ENCODE measurements at places on chromosomes 11 and 22.
A peak's percentile ranks its signal among the peaks of the same experiment; 100 is the strongest.

DNA sequence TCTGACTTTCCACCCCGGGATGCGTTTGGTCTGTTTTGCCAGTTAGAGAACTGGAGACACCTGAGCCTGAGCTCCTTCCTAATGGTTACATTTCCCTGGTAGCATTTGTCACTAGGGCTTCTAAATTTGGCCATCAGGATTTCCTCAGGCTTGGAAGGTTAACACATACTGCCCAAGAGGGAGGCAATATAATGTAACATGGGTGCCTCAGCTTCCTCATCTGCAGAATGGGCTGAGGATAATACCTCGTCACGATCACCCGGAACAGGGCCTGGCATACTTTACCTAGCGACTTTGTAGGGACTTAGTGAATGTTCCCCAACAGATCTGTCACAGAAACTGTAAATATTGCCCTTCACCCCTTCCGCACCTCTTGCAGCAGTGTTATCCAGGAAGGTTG, 11.3 kb downstream of the IL17RA start:
- no peak for DNase-seq

DNA sequence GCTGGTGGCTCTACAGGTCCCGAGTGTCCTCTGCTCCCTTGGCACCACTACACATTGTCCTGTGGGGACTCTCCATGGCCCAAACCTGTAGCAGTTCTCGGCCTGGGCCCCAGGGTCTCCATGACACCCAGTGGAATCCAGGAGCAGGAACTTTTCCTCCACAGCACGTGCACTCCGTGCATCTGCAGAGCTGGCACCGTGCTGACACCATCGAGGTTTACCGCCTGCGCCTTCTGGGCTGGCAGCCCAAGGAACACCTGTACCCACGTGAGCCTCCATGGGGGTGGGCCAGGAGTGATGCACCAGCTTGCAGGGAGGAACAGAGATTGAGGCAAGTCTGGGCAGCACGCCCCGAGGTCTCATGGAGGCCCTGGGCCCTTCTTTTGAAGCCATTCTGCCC, 25.2 kb downstream of the TSPAN32 start:
- no peak for DNase-seq

- peak; percentile 10 for DNase-seq
Measured at GRCh38 chr11:133163463-133164419, 368.6 kb downstream of the OPCML start.

- no peak for DNase-seq
Measured at GRCh38 chr22:19454156-19454555, 6.6 kb upstream of the C22orf39 start.

- peak; percentile 79 for DNase-seq
Measured at GRCh38 chr22:26416670-26417276, 12.3 kb upstream of the ASPHD2 start.

- no peak for DNase-seq
Measured at GRCh38 chr11:107665018-107665417, 46.8 kb downstream of the SLN start.

DNA sequence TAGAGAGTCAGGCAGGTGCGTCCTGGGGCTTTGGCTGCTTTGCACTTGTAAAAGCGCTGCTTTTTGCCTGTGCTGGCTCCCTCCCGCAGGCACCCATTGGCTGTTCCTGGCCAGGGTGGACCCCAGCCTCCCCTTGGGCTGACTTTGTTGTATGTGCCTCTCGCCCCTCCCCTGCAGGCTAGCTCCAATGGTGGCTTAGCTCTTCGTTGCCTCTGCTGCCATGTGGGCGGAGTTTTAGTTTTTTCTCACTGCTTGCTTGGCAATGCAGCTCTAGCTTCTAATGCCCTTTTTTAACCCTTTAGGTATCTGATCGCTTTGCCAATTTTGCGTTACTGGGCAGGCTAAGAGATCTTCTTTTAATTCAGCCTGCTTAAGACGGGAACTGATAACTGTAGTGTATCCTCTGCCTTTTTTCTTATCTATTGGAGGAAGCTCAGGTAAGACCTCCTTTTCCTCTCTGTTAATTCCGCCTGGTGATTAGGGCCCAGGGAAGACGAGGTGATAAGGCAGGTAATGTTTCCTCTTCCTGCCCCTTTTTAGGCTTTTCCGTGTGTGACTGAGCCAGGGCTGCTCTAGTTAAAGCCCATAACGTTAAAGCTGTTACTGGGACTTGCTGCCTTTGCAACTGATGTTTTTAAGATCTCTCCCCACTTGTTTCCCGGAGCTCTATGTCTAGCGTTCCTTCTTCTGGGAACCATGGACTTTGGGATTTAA, 11.7 kb upstream of the GLYATL1 start:
- no peak for DNase-seq

GRCh38 chr11:92224054-92224406, 588 bp upstream of the FAT3 start:
- DNase-seq: no peak

GRCh38 chr11:122168218-122168617, 52.2 kb upstream of the BLID start:
- no peak for DNase-seq

DNA sequence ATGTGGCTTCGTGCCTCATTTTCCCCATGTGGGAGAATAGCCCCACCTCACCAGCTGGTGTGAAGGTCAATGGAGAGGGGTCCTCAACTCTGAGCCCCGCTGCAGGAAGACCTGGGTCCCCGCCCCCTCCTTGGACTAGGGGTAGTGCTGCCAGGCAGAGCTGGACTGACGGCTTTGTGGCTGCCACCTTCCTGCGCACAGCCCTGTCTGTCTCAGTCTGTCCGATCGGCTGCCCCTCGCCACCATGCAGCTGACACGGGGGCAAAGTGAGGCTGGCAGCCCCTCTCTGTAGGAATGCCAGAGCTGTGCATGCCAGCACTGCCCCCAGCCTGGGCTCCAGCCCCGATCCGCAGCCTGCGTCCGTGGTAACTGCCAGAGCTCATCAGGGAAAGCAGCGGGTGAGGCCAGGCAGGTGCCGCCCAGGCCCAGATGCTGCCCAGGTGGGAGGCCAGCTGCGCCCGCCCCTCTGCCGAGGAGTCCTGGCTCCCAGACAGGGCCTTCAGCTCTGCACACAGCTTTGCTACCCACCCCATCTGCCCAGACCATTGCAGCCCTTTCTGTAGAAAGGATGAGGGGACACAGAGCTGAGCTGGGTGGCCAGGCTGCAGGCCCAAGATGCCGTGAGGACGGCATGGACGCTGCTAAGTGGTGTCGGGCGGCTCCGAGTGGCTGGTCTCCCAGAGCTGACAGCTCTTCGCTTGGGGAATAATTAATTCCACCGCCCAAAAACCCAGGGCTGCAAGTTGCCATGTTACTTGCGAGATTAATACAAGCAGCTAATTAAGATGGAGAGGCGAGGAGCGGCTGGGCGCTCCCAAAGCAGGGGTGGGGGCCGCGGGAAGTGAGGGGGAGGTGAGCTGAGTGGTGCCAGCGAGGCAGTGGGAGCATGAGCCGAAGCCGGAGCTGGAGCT, 19.5 kb upstream of the FLRT1 start:
- no peak for DNase-seq

- DNase-seq: no peak
Measured at GRCh38 chr11:69376155-69377028, 82.4 kb downstream of the MYEOV start.

- no peak for DNase-seq
Measured at GRCh38 chr11:134670247-134670782, 258.3 kb upstream of the B3GAT1 start.

DNA sequence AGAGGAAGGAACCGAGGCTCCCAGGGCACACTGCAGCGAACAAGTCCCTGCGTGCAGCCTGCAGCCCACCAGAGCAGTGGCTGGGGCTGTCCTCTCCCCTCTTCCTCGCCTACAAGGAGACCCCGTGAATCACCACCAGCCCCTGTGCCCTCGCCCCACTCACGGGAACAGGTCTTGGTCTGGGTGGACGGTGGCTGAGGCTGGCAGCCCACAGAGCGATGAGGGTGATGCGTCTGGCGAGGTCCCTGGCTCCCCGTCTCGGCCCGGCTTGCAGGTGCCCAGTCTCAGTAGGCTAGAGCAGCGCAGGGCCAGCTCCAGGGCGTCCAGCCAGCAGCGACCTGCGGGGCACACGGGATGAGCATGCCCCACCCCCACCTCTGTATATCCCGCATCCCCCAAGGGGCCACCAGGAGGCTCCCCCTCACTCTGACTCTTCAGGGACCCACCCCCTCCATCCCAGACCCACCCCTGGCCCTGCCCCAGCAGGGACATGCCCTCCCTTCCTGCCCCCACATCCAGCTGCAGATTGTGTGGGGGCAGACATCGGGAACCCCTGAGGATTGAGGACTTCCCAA, 50.5 kb upstream of the CARS1 start:
- no peak for DNase-seq

DNA sequence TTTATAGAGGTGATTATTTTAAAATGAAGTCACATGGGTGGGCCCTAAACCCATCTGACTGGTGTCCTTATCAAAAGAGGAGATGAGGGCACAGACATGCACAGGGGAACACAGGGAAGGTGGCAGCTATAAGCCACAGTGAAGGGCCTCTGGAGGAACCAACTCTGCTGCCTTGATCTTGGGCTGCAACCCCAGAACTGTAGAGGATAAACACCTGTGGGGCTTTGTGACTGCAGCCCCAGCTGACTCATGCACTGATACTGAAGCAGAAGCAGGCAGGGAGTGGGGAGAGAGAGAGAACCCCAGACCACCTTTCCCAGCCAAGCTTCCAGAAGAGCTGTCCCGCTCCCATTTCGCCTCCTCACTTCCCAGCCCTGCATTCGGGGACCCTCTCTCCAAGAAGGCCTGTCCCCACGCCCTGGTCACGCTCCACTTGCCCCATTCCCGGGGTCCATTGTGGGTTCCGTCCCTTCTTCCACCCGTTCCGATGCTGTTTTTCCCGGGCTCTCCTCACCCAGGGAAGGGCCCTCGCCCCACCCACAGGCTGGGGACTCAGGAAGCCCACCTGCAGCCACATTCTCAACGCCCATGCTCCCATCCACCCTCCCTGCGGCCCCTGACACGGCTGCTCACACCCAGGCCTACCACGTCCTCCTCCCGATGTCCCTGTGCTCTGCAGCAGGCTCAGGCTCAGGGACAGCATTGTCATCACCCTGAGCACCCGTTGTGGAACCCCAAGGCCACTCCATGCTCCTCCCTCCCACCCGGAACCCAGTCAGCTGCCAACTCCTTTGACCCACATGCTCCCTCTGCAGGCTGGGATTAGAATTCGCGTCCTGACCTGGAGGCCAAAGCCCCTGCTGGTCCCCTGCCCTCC, 90.8 kb upstream of the SHANK2 start:
- no peak for DNase-seq

DNA sequence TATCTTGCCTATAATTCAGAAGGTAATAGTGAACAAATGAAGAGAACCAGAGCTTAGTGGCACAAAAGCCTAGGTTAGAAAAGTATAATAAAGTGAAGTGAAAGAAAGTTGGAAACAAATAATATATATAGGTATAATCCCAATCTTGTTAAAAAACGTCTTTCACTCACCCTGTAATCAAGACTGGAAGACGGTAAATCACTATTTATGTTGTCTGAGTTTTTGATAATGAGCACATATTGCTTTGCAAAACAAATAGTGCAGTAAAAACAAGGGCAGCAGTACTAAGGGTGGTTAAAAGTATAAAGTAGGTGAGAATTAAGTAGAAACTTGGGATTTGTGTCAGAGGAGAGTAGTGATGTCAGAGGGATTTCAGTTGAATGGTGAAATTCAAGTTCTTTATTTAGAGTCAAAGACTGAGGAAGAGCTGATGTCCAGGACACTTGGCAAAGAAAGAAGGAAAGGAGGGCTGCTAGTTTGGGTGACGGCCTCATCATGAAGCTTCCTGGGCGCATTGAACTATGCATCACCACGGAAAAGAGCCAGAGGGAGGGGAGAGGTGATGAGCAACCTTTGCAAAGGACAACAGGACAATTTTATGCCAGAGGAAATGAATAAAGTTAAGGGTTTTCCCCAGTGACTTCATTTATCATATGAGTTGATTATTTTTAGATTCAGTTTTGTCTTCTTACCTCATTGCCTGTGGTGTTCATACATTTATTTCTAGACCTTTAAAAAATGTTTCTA, 11.4 kb downstream of the NCAM1 start:
- DNase-seq: no peak

DNA sequence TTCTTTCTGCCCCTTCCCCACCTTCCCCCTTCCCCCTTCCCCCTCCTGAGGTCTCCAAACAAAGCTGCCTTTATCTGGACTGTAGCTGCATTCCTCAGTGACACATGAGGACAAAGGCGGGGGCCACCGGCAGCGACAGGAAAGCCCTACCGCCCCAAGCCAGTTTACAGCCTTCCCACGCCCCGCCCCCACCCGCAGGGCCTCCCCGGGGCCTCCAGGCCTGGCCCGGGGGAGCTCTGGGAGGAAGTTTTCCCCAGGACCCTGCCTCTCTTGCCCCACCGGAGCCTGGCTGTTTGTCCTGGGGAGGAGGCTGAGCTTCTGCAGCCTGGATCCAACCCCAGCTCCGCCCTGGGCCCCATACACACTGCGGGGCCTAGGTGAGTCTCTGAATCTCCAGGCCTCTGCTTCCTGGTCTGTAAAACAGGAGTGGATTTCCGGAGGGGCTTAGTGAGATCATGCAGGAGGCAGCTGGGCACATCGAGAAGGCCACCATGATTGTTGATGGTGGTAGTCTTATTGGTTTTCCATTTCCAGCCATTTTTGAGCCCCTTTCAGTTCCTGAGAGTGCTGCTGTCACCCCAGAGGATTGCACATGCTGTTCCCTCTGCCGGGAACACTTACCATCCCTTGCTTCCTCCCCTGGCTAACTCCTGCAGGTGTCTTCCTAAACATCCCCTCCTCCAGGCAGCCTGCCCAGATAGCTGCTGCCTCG, 130.7 kb downstream of the MN1 start:
- DNase-seq: no peak

DNA sequence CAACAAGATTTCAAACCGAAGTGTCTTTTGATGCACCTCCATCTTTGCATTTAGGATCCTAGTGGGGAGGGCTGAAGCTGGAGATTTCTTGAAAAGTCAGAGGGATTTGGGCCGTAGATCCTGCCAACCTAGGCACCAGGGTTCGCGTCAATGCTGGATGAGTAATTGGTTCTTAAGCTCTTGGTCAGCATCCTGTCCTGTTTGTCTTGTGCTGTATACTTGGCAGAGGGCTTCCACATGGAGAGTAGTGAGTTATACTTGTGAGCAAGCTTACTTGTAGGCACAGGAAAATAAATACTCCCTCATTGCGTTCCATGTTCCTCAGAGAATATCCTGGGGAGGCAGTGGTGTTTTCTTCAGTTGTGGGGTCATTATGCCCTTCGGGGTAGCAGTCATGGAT, 12.6 kb downstream of the INSC start:
- DNase-seq: no peak

DNA sequence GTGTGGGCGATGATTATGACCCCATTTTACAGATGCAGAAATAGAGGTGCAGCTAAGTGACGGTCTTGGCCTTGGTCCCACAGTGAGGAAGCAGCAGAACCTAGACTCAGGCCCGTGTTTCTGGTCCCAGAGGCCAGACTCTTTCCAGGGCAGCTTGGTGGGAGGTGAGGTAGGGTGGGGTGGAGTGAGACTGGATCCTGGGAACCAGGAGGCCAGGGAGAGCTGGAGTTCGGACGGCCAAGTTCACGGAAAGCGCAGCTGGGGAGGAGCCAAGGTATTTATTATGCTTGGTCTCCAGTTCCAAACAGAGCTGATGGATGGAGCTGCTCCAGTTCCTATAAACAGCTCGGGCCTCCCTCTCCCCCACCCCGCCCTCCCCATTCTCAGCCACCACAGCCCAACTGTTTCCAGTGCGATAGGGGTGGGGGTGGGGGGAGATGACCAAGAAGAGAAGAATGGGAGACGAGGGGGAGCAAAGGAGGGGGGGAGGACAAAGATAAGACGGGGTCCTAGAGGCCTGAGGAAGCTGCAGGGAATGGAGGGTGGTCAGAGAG, 16.2 kb downstream of the LRRC32 start:
- DNase-seq: peak; percentile 70
